ENCODE measurements at places on chromosomes 5 and 9.

- DNase-seq = peak; percentile 48
Observed at GRCh38 chr9:72955126-72955455, 2.2 kb upstream of the ALDH1A1 start.

- no peak for DNase-seq
Observed at GRCh38 chr5:135193213-135194125, 159.4 kb upstream of the PITX1 start.

DNA sequence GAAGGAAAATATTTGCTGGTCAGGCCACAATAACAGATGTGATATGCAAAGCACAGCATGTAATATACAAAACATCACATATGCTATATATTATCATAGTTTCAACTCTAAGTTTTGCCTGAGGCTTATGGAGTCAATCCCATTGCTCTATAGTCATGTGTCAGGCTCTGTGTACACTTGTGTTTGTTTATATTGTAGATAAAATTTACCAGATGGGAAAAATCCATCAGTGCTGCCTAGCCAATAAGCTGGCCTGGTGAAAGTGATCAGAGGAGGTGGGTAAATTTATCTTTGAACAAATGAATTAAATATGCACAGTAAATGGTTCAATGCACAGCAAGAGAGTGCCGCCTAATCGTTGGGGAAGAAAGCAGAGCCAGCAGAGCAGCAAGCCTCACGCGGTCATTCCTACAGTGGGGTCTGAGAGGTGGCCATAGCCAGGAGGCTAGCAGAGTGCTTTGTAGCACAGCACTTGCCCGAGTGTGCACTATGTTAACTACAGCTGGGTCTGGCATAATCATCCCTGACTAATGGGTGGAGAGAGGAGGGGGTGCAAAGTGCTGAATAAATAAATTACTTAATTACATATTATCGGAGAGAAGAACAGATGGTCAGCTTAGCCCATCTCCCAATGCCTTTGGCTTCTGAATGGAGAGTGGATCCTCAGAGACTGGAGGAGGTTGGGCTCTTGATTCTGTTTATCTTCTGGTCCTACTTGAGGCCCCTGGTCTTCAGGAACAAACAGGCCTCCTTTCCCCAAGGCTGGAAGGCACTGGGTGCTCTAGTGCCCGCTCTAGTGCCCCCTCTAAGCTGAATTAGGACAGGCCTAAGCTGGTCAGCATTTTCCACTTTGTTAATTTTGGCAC, 153.5 kb downstream of the MAT2B start:
- DNase-seq = peak; percentile 13

GRCh38 chr9:37953775-37954437, 50.0 kb upstream of the SLC25A51 start:
- DNase-seq = no peak

GRCh38 chr9:72322259-72322658, 42.7 kb downstream of the ZFAND5 start:
- peak; percentile 38 for DNase-seq

DNA sequence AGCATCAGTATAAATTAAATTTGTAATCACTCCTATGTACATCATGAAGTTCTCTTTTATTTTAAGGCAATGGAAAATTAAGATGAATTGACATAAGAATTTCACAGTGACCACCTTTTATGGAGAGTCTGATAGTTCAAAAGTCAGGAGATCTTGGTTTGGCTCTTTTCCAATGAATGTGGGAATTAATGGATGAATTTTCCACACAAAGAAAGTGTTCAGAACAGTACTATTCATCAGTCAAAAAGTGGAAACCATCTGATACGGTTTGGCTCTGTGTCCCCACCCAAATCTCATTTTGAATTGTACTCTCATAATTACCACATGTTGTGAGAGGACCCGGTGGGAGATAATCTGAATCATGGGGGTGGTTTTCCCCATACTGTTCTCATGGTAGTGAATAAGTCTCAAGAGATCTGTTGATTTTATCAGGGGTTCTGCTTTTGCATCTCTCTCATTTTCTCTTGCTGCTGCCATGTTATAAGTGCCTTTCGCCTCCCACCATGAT, 24.5 kb downstream of the CCDC125 start:
- no peak for DNase-seq

DNA sequence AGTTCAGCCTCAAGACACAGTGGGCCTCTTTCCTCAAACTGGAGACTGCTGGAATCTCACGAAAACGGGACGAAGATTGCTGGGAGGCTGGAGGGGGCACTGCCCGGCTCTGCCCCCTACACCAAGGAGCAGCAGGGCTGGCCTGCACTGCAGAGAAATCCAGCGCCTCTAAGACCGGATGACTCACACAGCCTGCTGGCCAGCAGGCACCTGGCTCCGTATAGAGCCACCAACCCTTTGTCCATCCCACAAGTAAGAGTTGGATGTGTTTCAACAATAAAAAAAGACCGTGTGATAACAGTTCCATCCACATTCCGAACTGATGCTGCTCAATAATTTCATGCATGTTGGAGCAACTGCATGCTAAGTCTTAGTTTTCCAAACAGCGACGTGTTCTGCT, 11.5 kb downstream of the CCDC127 start:
- DNase-seq = no peak

DNA sequence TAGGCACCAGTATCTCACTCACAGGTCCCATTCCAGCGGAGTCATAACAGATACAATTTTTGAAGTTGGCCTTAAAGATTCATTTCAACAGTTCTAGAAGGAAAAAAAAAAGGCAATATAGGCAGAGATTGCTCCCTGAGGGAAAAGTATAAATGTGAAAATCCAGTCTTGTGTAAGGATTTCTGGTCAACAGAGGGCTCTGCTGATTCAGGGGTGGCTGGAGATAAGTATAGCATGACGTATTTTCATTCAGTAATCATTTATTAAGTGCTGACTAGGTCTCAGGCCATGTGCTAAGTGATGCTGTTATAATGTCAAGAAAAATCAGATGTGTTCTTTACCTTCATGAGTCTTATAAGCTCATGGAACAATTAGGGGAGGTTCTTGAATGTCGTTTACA, 377.3 kb upstream of the MEF2C start:
- DNase-seq = no peak

DNA sequence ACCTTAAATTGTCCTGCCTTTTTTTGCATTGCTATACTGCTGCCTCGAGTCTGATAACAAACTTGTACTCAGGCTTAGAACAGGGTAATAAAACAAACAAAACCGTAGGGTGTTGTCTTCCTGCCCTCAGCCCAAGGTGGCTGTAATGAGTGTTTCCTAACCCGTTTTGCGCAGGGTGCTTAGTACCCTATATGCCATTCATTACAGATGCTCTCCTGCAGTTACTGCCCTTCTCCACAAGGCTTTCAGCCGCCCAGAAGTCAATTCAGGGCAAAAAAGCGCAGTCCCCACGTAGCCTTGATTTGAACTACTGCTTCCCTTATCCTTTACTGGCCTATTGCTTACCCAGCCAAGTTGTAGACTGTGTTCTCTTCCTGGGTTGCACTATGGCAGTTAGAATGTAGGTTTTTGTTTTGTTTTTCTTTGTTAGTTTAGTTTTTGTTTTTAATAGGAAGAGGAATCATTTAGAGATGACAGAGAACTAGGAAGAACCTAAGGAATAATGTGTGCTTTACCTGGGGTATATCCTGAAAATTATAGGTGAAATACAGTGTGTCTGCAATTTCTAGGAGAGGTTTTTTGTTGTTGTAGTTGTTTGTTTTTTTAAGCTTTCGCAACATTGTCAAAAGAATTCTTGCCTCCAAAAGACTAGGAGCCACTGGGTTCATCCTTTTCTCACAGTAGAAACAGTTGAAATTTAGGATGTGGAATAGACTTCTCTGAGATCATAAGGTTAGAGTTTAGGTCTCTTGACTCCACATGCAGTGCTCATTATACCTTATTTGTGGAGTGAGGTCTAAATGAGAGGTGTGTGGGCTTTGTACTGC, 1.3 kb downstream of the HMGXB3 start:
- peak; percentile 54 for DNase-seq

DNA sequence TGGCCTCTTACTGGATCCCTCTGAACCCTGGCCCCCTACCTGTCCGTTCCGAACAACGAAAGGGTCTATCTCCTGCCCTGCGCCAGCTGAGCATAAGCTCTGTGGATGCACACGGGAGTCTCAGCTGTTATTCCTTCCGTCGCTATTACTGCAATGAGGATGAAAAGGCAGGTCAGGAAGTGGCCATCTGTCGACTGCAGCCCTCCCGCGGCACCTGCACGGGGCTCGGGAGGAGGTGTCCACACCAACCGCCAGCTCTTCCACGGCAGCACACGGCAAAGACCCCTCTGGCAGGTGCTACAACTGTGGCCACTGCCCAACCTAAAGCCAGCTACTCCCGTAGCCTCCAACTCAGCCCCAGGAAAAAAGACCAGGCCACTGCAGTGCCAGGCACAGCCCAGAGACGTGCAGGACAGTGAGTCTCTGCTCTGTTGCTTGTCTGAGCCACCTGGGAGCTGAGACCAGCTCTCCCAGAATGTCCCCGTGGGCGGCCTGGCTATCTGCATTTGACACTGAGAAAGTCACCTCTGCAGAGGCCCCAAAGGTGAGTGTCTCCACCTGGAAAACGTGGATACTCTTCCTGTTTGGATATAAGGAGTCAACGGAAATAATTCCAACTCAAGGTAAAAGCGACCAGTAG, 19.1 kb downstream of the CAMSAP1 start:
- no peak for DNase-seq

GRCh38 chr5:29382780-29383179, 1810.7 kb upstream of the CDH6 start:
- no peak for DNase-seq

DNA sequence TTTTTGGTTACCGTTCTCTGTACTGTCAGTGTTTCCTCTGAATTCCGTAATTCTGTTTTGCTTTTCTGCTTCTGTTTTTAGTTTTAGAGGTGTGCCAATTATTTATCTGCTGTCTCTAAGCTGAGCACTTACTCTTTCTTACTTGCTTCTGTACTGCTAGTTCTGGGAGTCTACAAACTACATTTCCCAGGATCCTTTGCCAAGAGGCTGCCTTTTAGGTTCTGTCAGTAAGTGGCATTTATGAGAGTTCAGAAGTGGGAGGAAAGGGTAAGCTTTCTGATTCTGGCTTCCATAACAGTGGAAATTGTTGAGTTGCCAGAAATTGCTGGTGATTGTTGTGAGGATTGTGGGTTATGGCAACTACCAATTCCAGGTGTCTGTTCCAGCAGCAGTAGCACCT, 102.4 kb downstream of the OSTF1 start:
- DNase-seq = no peak

DNA sequence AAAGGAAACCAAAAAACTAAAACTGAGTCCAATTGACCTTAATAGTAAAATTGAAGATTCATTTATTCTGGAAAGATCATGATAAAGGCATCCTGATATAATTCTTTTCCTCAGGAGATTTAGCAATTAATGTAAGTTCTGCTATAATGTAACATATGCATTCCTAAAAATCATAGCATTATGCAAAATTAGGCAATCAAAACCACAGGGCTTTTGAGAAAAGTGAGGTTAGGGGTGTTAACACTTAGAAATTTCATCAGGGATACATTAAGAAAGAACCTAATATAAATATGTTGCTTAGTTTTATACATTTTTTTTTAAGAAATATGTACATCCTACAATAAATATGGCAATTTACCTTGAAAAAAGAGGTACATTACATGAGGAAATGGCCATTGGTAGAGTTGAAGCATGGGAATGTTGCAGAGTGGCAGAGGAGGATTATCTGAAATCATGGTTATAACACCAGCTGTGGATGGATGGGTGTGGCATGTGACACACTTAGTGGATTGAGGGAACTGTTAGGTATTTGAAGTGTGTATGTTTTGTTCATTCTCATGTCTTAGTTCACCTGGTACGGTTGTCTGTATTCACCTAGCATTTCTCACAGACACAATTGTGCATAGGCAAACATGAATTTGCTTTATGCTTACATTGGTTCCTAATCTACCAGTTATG, 51.1 kb downstream of the CCNH start:
- no peak for DNase-seq

DNA sequence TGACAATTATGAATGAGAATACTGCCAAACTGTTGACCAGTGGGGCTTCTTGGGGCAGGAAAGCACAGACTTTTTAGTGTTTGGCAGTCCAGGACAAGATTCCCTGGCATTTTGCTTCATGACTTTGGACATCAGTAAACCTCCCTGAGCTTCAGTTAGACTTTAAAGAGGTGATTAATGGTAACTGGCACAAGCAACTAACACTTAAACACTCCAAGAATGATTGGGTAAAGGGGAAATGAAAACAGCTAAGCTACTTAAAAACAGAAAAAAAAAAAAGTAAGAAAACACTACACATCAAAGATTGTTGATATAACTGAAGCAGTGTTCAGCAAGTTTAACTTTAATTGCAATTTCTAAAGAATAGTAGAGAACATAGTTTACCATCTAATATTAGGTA, 13.4 kb downstream of the PAIP1 start:
- no peak for DNase-seq

DNA sequence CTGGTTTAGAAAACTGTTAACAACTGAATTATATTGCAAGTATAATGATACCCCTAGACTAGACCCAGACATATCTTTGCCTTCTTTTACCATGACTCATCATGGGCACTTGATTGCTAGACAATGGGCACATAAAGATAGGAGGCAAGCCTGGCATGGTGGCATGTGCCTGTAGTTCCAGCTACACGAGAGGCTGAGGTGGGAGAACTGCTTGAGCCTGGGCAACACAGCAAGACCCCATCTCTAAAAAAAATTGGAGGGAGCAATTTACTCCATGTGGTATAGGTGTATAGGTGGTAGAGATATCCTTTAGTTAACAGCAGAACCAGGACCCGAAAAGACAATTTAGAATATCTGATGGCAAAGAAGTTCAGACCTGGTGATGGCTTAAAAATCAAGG, 51.6 kb downstream of the ELOVL7 start:
- no peak for DNase-seq

- DNase-seq = peak; percentile 56
Observed at GRCh38 chr5:54704333-54704732, 186.8 kb downstream of the SNX18 start.

- DNase-seq = no peak
Observed at GRCh38 chr9:16223074-16223871, 647.2 kb downstream of the BNC2 start.

DNA sequence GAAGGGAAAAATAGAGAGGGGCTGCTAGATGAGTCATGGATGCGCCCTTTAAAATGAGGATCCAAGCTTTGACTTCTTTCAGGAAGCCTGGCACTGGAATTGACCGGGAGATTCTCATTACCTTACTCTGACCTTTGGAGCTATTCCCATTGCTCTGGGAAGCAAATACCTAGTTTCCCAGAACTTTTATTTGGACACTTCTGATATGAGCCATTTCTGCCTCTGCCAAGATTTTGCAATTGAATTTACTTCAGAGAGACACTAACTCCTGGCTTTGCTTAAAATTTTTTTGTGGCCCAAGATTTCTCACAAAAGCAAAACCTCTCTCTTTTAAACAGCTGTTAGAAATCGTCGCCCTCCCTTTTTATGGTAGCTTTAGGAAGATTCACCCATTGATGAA, 15.7 kb upstream of the AGXT2 start:
- peak; percentile 10 for DNase-seq

- no peak for DNase-seq
Observed at GRCh38 chr5:145385276-145385675, 449.9 kb downstream of the PRELID2 start.

DNA sequence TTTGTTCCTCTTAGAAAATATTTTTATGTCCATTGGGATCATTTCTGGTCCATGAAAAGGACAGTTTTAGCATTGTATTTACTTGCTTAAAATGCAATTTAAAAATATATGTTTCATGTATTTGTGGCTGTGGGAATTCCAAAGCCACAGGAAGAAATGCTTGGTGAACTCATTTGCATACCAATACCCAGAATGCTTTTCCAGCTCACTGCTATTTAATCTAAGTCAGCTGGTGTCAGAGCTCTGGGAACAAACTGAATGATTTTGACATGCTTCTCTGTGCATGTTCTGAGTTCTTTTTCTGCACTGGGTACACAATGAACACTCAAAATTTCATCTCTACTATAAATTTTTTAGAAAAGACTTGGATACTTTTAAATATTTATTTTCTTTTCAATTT, 482.8 kb upstream of the ARRDC3 start:
- DNase-seq = no peak

Data from tongue (tissue), 3 donors.